ENCODE measurements at places on chromosomes 1 and 21. TPM values are rescaled to one million over a fixed set of nuclear protein-coding genes. Genes with fewer than 3 reads are reported as not detected.
A peak's percentile ranks its signal among the peaks of the same experiment; 100 is the strongest.

- no peak for DNase-seq
Measured at GRCh38 chr1:172357753-172358385, 62.6 kb upstream of the C1orf105 start.

DNA sequence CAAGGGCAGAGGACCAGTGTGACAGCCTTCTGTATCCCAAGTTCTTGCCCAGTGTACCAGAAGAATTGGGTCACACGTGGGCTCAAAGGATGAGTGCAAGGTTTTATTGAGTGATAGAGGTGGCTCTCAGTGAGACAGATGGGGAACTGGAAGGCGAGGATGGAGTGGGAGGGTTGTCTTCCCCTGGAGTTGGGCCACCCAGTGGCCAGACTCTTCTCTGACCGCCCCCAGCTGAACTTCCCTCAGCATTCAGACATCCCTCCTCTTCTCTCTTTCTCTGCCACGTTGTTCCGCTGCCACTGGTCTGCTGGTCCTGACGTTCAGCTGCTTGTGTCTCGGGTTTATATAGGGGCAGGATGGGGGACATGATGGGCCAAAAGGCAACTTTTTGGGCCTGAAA is 150.1 kb upstream of the IVNS1ABP start:
- no peak for DNase-seq

The ZNF326 gene
- total RNA-seq = 39.9 TPM

GRCh38 chr1:186634511-186634910 is 45.7 kb downstream of the PTGS2 start:
- DNase-seq = no peak

DNA sequence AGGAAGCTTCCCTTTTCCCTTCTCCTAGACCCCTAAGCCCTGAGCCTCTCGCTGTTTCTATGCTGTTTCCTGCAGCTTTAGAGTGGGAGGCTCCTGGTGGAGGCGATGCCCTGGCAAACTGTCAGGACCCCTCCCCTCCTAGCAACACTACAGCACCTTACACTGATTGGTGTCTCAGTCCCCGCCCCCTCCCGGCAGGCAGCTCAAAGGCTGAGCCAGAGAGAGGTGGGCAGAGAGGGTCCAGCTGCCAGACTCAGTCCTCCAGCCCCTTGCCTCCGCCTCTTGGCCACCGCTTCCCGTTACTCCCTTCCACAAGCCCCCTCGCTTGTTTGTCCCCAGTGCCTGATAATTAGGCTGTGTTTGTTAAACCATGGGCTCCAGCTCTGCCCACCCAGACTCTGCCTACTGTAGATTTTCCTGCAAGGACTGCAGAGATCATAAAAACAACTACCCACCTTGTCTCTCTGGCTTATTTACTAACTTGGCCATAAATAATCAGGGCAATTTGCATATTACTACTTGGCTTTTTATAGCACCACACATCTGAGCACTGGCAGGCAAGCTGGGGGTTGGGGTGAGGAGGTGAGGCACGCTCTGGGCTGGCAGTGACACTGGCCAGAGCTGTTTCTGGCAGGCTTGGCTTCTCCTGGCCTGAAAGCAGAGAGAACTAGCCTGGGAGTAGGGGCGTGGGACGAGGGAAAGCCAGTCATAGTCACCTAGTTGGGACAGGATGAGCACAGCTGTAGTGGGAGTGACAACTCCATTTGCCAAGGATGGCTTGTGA is 107.5 kb downstream of the CSMD2 start:
- DNase-seq = peak; percentile 59

The SELE gene
- total RNA-seq = not detected

DNA sequence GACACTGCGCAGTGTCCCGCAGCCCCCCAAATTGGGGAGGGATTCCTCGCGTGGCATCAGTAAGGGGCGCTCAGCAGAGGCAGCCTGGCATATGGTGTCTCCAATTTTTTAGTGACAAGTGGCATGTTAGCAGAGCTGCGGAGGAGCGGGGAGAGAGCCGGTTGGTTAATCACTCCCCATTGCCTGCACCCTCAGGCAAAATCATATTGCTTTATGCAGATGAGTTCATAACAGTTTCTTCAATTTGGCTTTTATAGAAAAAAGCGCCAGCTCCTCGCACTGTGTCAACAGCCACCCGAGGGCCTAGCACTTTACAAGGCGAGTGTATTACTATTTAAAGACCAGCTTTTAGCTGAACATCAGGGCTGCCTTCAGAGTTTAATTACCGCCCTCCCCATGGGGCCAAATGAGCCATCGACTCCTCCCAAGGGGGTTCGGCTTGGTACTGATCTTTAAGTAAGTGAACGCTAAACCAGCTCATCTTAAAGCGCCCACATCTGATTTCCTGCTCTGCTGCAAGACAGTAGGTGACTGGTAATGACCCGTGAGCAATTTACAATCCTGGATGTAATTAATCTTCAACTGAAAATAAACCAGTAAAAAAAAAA is 298.9 kb downstream of the DSCAM start:
- no peak for DNase-seq

The SMPDL3B gene
- total RNA-seq = 49.5 TPM

GRCh38 chr1:119286587-119287181 is 81.9 kb upstream of the HAO2 start:
- peak; percentile 70 for DNase-seq

The CD1E gene
- not detected for total RNA-seq

DNA sequence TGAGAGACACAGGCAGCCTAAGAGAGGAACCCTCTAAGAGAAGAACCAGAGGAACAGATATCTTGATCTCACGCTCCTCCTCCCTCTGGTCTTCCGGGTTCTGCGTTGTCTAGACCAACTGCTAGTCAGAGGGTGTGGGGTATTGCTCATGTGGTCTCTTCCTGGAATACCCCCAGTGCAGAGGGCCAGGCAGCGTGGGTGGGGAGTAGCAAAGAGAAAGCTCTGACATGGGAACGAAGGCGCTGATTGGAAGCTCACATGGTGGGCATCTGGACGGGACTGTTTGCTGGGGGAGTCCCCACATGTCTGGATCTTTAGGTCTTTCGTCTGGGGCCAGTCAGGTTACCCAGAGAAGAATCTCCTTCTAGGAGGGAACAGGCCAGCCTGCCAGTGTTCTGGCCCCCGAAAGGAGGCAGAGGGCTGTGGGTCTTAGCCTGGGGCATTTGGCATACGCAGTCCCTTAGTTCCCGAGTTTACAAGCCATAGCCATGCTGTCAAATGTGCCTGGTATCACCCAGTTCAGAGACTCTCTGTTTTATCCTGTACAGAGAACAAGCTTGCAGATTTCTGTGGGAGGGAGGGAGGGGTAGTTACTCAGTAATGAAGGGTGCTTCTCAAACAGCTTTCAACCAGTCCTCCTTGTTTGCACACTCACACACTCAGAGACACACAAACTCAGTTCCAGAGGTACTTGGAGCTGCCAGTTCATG is 18.3 kb upstream of the IL6R start:
- no peak for DNase-seq

DNA sequence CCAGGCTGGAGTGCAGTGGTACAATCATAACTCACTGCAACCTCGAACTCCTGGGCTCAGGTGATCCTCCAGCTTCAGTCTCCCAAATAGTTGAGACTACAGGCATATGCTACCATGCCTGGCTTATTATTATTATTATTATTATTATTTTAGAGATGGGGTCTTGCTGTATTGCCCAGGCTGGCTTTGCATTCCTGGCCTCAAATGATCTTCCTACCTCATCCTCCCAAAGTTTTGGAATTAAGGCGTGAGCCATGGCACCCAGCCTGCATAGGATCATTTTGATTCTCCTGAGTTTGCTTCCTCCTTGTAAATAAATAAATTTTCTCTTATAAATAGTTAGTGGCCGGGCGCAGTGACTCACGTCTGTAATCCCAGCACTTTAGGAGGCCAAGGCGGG is 6.2 kb downstream of the DDI2 start:
- no peak for DNase-seq

GRCh38 chr1:7896994-7897393 is 43.6 kb downstream of the TNFRSF9 start:
- no peak for DNase-seq

The MAB21L3 gene
- not detected for total RNA-seq

The RHEX gene
- total RNA-seq = not detected

DNA sequence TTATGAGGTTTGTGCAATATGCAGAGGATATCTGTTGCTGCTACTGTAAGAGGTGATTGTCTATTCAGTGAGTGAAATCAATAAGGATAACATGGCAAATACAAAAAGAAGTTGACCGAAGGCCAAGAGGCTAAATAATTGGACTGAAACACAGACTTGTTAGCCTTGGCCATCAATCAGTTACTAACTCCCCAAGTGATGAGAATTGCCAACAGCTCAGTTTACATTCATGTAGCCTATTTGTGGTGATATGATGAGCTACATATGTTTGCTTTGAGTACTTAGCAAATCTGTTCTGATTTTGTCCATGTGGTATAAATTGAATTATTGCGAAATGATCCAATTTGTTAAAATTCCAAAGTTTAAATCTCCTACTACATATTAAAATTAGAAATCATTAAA is 68.6 kb upstream of the VAV3 start:
- no peak for DNase-seq

- DNase-seq = no peak
Measured at GRCh38 chr1:97909266-97909665, 11.6 kb downstream of the DPYD start.

The AGRN gene
- 173 TPM for total RNA-seq

DNA sequence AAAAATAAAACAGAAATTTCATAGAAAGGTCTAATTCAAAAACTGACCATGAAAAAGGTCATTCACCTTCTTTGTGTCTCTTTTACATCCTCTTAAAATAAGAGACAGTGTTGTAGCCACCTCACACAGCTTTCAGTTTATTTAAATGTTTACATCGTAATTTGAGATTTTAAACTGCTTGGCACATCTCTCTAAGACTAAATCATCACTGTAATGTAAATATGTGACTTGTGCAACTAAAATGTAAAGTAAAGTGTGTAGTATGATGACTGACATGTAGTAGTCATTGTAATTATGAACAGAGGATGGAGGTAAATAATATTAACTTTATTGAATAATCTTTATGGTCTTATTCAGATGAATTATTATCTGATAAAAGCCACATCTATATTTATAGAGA is 283.9 kb downstream of the KCNT2 start:
- no peak for DNase-seq

The CTTNBP2NL gene
- total RNA-seq = 38.8 TPM

DNA sequence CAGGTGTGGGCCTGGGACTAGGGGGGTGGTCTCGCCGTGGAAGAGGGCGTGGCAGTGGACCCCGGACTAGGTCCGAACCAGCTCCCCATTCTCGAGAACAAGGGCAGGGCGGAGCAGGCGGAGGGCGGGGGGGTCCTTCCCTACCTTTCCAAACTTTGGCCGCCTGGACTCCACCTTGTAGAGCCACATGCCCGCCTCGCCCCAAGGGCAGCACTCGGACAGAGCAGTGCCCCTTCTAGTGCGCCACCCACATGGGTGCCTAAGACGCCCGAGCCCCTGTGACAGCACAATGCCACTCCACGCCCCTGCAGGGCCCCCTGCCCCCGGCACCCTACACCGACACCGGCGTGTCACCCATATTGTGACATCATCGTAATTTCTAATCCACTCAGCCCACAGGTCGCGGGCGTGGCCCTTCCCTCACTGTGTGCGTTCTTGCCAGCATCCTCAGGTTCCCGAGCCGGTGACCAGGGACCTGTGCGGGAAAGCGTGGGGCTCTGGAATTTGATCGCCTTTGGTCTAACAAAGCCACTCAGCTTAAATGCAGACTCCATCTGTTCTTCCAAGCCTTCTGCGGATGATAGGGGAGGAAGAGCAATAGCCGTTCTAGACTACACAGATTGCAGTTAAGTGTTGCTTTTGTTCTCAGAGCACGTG is 553 bp upstream of the STMN1 start:
- DNase-seq = peak; percentile 56

The MX2 gene
- 1.9 TPM for total RNA-seq

- DNase-seq = no peak
Measured at GRCh38 chr1:178944729-178945128, 73.9 kb upstream of the ANGPTL1 start.

DNA sequence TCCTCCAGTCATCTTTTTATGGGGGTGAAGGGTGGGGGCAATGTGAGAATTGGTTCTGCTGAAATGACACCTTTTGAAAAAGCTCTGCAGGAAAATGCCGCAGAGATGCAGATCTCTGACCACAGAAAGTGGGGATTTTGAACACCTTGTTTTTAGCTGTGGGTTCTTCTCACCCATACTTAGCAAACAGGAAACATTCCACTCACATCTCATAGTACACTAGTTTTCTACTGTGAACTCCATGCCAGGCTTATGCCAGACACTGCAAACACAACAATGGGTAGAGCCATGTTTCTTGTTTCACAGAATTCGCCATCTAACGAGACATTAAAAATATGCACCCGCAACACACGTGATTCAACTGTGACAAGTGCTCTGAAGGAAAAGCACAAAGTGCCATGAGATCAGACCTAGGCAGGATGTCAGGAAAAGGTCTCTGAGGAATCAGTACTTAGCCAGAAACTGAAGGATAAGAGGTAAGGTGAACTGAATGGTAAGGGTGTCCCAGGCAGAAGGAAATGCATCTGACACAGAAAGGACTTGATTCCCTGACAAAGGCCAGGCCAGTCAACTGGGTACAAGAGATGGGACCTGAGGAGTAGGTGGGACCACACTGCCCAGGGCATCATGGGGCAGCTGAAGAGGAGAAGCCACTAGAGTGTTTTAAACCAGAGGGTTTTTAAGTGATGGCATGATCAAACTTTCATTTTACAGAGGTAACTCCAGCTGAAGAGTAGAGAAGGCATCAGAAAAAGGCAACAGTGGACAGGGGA is 83.8 kb upstream of the JAK1 start:
- DNase-seq = no peak

DNA sequence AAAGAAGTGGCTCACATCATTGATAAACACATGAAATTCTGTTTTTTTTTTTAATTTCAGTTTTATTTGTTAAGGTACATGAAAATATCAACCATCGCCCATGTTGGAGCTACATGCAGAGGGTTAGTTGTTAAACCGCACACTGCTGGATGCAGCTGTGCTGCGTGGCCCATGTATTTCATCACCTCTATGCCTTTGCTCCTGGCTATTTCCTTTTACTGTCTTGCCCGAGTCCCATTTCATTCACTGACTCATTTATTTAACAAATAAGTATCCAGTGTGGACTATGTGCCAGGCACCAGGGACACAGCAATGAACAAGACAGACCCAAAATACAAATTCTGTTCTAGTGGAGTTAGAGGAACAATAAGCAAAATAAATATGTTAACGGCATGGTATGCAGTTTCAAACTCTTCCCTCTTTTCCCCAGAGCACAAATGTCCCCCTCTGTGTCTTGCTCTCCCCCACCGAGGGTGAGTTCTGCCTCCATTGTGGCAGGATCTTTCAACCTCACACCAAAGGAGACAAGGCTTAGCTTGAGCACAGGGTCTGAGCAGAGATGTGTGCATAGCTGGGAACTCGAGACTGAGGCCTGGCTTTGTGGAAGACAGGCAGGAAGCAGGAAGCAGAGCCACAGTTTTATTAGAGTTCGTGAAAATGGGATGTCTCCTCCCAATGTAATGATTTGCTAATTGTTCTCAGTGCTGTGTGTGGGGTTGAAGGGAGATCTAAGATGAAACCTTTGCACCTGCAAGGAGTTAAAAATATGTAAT is 44.6 kb downstream of the MAN1C1 start:
- DNase-seq = peak; percentile 22

- DNase-seq = no peak
Measured at GRCh38 chr1:1053682-1054081, 20.4 kb downstream of the RNF223 start.
